CD4-positive, alpha-beta T cell treated with Interleukin-15 for 1 hour (primary cell): ENCODE measurements at places on chromosomes 6 and 20.
A peak's percentile ranks its signal among the peaks of the same experiment; 100 is the strongest.

DNA sequence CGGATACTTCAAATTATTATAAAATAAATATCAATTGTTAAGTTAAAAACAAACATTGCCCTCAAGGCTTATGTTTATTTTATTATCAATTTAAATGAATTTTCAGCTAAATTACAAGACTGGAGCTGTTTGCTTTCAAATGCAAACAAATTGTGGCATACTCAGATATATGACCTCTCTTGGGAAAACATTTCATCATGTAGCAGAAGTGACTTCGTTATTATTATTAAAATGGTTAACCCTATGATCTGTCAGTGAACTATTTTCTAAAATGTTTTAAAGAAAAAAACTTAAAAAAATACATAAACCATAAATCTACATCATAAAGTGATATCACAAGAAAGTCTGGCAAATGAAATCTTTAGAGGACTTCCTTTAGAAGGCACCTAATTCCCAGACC is 72.5 kb downstream of the MAN1A1 start:
- DNase-seq = no peak

- DNase-seq = no peak
These were observed 10.6 kb downstream of the POFUT1 start for GRCh38 chr20:32218156-32218900.

GRCh38 chr6:167472880-167473279 is 148.0 kb downstream of the TTLL2 start:
- no peak for DNase-seq

GRCh38 chr6:161557333-161558107 is 283.7 kb upstream of the AGPAT4 start:
- DNase-seq = no peak

GRCh38 chr20:63740627-63741353 is 1.2 kb downstream of the SLC2A4RG start:
- DNase-seq = peak; percentile 41

DNA sequence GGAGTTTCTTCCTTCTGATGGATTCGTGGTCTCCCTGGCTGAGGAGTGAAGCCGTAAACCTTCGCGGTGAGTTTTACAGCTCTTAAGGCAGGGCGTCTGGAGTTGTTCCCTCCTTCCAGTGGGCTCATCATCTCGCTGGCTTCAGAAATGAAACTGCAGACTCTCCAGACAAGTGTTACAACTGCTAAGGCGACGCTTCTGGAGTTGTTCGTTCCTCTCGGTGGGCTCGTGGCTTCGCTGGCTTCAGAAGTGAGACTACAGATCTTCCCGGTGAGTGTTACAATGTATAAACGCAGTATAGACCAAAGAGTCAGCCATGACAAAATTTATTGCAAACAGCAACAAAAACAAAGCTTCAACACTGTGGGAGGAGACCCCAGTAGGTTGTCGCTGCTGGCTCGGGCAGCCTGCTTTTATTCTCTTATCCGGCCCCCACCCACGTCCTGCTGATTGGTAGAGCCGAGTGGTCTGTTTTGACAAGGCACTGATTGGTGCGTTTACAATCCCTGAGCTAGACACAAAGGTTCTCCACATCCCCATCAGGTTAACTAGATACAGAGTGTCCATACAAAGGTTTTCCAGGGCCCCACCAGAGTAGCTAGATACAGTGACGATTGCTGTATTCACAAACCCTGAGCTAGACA is 113.2 kb downstream of the GPX5 start:
- DNase-seq = no peak

GRCh38 chr6:159074876-159075275 is 30.1 kb upstream of the TAGAP start:
- DNase-seq = no peak

DNA sequence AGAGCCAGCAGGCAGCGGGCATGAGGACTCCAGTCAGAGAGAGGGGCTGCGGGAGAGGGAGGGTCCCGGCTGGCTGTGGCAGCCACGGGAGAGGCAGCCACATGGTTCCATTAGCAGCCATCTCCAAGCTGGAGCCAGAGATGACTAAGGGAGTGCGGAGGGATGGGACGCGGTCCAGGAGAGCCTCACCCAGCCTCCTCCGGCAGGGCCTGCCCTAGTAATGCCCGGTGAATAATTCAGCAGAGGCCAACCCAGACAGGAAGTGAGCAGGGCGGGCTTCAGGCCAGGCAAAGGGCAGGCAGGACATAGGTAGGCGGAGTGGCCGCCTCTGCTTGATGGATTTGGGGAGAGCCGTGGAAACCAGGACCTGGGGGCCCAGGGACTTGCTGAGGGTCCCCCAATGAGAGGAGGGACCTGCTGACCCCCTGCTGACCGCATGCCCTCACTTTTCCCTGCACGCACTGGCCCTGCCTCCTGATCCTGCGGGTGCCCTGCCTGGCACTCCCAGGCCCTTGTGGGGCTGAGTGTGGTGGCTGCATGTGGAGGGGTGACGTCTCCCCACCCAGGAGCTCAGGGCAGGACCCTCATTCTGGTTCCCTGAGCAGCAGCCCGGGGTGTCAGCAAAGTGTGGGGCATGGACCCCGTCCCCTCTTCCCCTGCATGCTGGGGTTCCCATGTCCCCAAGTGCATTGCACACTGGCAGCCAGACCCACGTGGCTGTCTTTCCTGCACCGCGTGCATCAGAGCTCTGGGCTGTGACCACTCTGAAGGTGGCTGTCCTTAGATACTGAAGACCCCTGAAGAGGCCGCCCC is 51.8 kb upstream of the SLCO4A1 start:
- no peak for DNase-seq

GRCh38 chr20:4401601-4402000 is 320.1 kb upstream of the PRND start:
- DNase-seq = no peak

DNA sequence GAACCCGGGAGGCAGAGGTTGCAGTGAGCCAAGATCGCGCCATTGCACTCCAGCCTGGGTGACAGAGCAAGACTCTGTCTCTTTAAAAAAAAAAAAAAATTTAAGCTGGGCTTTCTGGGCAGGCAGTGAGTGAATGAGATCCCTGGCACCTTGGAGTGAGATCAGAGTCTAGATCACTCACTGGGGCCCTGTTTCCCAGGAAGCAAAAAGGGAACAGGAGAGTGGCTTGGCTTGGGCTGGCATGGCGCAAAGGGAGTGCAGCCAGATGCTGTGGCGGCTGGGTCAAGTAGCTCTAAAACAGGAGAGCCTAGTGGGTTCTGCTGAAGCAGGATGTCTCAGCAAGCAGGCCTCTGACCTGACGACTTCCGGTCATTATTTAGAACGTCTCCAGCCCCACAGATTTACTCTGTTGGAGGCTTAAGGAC is 10.4 kb downstream of the PLCG1 start:
- DNase-seq = no peak

GRCh38 chr6:169092375-169092774 is 161.3 kb downstream of the THBS2 start:
- no peak for DNase-seq

- DNase-seq = no peak
These were observed 262.3 kb downstream of the ZNF217 start for GRCh38 chr20:53331151-53331973.

- DNase-seq = no peak
These were observed 2.7 kb upstream of the DDR1 start for GRCh38 chr6:30881392-30882203.

GRCh38 chr6:157198425-157199279 is 124.7 kb downstream of the TMEM242 start:
- DNase-seq = no peak

GRCh38 chr6:17098538-17098937 is 3.3 kb upstream of the STMND1 start:
- DNase-seq = no peak

DNA sequence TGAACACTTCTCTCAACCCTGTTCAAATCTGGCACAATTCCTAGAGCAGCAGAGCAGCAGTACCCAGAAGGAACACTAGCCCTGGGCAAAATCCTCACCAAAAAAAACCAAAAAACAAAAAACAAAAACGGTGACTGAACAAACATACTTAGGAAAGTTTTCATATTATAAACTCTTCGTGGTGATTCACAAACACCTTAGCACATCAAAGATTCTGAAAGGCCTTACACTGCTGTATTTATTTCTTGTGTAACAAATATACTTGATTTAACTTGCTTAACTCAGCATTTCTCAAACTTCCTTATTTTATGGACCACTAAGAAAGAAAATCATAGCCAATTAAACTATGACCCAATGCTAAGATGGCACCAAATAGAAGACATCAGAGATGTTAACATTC is 57.8 kb upstream of the RREB1 start:
- DNase-seq = no peak

DNA sequence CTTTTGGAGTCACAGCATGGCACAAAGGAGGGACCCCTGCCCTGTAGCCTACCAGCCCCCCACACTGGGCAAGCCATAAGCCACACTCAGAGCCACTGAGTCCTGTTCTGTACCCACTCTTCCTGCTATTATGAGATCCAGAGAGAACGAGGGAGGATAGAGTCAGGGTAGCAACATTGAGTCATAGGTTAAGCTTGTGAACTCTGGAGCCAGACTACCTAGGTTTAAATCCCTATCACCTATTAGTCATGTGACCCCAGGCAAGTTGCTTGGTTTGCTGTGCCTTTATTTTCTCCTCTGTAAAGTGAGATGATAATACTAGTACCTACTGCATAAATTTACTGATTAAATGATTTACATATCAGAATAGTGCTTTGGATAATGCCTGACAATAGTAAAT is 540 bp downstream of the CNBD2 start:
- DNase-seq = no peak

DNA sequence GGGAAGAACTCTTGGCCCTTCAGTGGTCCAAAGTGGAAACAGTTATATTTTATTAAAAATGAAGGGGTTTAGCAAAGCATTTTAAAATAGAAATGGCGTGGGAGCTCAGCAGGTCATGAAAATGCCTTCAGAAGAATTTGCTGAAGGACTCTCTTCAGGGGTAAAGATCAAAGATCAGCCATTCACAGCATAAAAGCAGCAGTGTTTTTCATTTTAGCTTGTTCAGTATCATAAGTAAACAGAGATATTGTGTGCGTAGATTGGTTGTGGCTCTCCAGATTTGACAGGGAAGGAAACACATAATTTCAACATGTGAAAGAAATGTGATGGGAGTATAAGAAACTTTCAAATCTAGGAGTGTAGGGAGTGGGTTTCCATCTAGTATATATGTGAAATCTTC is 519.2 kb upstream of the MAP3K7 start:
- DNase-seq = no peak
